Esophagus mucosa (tissue), 1 donor: ENCODE measurements at places on chromosomes 5 and 9. TPM values are rescaled to one million over a fixed set of nuclear protein-coding genes. Genes with fewer than 3 reads are reported as not detected.
A peak's percentile ranks its signal among the peaks of the same experiment; 100 is the strongest.

DNA sequence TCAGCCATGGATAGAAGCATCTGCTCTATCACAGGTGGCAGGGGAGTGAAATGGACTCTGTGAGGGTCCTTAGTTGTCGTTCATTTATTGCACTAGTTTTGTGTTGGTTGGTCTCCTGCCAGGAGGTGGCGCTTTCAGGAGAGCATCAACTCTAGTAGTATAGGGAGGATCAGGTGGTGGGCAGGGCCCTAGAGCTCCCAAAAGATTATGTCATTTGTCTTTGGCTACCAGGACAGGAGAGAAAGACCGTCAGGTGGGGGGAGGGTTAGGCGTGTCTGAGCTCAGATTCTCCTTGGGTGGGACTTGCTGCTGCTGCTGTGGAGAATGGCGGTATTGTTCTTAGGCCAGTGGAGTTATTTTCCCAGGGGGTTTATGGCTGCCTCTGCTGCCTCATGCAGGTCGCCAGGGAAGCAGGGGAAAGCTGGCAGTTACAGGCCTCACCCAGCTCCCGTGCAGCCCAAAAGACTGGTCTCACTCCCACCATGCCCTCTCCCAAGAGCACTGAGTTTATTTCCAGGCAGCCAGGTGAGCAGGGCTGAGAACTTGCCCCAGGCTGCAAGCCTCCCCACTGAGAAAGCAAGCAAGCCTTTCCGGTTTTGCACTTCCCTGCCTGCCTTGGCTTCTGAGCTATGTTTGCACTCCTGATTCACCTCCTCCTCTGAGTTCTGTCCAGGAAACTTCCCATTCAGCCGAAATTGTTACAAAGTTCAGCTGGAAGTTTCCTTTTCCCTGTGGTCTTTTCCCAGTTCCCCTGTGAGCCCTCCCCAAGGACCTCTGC lies 317.3 kb downstream of the TAF11L14 start:
- ATAC-seq = peak; percentile 97

- no peak for ATAC-seq
Measured at GRCh38 chr5:150670948-150671310, 9.9 kb downstream of the MYOZ3 start.

GRCh38 chr9:33742519-33742918 lies 52.8 kb upstream of the PRSS3 start:
- peak; percentile 35 for ATAC-seq

- no peak for ATAC-seq
Measured at GRCh38 chr5:59178482-59178881, 595.6 kb downstream of the RAB3C start.

DNA sequence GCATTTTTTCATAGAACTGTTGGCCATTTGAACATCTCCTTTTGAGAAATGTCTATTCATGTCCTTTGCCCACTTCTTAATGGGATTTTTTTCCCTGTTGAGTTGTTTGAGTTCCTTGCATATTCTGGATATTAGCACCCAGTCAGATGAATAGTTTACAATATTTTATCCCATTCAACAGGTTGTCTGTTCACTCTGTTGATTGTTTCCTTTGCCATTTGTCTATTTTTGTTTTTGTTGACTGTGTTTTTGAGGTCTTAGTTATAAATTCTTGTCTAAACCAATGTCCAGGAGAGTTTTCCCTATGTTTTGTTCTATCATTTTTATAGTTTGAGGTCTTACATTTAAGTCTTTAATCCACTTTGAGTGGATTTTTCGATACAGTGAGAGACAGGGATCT lies 139.0 kb upstream of the TNPO1 start:
- ATAC-seq = no peak

Gene LOX
- 6.6 TPM for total RNA-seq

Gene LCN9
- not detected for total RNA-seq

Gene PCA3
- total RNA-seq = not detected
